CD4-positive, alpha-beta T cell treated with Interferon gamma for 1 hour (primary cell): ENCODE measurements at places on chromosomes 12 and 14.

GRCh38 chr12:124120739-124121138 is 147.7 kb downstream of the ZNF664 start:
- no peak for DNase-seq

- DNase-seq: no peak
Measured at GRCh38 chr14:20489093-20489994, 16.0 kb upstream of the RNASE10 start.

DNA sequence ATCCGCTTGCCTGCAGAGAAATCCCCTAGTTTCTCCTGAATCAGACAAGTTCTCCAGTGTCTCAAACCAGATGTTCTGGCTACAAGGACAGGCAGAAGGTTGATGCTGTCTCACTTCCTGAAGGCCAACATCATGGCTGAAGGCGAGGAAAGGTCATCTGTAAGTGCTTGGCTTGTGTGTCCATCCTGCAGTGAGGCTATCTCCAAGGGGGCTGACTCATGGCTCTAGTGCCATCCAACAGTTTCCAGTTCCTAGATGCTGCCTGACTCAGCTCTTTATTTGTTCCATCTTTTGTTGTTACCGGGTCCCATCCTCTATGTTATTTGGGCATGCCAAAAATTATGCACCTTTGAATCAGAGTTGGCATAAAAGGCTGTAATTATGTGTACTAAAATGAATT is 232.1 kb upstream of the TBX3 start:
- no peak for DNase-seq

DNA sequence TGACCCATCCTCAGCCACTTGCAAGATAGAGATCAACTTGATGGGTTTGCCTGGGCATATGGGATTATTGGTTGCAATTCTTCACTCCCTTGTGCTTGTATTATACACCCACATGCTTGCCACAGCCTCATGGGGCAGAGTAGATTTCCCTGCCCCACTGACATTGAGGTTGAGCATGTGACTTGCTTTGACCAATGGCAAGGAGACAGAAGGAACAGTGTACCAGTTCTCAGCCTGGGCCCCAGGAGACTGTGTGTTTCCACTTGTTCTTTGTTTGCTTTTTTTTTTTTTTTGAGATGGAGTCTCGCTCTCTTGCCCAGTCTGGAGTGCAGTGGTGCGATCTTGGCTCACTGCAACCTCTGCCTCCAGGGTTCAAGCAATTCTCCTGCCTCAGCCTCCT is 31.8 kb downstream of the CALM1 start:
- DNase-seq: no peak

GRCh38 chr12:43338848-43339526 is 213.0 kb downstream of the ADAMTS20 start:
- DNase-seq: no peak

DNA sequence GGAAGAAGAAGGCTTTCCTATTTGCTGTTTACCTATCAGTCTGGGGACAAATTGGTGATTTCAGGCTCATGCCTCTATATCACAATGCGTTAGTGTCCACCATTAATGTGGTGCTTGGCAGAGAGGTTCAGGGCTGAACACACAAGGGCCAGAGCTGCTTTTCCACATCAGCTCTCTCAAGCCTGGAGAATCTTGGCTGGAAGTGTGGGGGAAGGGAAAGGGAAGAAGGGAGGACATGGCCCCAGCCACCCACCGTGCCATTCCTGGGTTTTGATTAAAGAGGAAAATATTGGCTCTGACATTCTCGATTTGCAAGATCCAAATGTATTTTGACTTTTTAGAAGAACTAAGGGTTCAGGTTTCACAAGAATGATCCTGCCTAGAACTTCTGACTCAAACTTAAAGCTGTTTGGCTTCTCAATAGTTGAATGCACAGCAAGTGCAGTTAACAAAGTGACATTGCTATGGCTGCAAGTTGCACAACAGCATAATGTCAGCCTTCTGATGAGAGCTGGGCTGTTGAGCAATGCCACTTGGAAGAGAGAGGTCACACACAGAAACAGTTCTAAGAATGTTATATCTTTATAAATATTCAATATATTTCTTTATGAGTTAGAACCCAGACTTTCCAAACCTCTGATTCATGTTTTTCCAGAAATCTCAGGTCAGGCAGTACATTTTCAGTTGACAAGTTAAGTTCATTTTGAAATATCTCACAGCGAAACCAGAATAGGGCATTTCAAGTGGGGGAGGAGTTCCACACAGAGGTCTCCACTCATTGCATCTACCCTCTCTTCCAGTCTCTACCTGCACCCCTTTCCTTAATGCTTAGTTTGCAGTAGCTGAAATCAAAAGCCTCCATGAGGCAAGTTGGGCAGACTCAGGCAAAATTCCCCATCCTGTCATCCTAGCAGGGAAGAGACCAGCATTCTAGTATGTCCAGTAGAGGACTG is 25.3 kb downstream of the IGF1 start:
- no peak for DNase-seq

GRCh38 chr14:71652368-71652767 is 279.9 kb upstream of the RGS6 start:
- DNase-seq: no peak

DNA sequence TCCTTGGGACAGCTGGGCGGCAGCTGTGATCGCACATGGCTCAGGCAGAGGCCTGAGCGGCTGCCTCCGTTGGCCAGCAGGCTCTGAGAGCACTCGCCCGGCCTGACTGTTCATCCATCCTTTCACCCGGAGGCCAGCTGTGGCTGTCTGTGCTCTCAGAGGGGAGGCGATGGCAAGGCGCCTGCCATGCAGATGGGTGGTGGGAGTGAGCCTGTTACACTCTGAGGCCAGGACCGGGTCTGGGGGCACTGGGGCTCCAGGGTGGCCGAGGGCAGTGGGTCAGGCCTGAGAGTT is 292.3 kb downstream of the TMEM121 start:
- no peak for DNase-seq

GRCh38 chr14:105547741-105548169 is 21.4 kb downstream of the TMEM121 start:
- no peak for DNase-seq

DNA sequence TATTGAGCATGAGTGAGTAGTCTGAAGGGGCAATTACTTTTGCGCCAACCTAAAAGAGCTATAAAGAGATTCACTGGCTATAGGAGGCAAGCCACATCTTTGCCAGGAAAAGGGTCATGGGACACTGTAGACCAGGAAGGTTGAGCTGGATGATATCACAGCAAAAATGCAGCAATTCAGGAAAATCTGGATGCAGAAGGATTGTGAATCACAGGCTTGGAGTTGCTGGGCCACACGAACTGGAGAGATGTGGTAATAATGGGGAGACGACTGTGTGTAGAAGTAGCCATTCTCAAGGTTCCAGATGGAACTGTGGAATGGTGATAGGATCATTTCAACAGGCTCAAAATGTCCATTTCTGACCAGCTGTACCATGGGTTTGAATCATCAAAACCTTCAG is 151.4 kb upstream of the DAAM1 start:
- no peak for DNase-seq

GRCh38 chr12:127773520-127773919 is 493.4 kb upstream of the TMEM132C start:
- DNase-seq: no peak

DNA sequence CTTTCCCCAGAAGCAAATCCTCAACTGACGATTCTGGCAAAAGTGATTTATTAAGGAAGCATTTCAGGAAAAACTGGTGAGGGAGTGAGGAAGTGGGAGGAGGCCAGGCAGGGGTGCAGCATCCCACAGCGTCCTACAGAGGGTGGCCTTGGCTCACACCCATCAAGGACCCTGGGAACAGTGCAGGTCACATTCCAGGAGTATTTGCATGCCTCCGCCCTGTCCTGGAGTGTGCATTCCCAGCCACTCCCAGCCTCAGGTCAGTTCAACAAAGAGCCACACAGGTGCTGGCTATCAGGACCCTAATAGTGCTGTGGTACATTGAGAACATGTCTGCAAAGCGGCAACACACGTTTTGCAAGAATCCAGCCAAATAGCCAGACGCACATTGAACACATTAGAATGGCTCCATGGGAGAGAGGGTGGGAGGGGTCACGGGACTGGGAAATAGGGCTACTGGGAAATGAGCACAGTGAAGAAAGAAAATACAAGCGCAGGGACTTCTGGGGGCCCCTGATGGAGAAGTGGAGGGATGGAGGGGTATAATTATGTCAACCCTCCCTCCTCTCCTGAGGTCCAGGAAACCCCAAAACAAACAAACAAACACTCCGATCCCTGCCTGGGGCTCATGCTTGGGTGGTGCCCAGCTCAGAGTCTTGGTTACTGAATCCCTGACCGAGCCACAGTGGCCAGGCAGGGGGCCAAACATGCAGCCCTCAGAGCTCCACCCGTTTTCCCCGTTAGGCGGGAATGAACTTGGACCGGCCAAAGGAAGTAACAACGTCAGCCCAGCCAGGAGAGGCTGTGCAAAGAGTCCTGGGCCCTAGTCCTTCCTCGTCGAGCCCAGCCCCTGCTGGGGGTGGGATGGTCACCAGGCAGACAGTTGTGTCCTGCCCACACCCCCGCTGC is 36.5 kb downstream of the CMKLR1 start:
- no peak for DNase-seq

DNA sequence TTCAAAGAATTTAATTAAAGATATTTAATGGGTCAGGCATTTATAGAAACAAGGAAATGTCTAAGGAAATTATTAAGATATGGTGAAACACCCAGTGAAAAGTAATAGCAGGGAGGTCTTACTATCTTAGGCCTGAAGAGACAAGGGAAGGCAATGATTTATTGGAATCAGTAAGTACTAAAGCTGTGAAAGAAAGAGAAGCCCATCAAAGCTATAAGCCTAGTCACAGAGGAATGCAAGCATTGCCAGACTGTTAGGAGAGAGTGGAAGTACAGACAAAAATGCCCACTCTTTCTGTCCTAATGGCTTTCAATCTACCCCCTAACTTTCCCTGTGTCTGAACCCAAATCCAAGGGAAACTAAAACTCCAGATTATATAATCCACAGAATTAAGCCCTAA is 69.2 kb upstream of the PIK3C2G start:
- DNase-seq: no peak

- no peak for DNase-seq
Measured at GRCh38 chr12:115820656-115821055, 456.8 kb downstream of the MED13L start.

DNA sequence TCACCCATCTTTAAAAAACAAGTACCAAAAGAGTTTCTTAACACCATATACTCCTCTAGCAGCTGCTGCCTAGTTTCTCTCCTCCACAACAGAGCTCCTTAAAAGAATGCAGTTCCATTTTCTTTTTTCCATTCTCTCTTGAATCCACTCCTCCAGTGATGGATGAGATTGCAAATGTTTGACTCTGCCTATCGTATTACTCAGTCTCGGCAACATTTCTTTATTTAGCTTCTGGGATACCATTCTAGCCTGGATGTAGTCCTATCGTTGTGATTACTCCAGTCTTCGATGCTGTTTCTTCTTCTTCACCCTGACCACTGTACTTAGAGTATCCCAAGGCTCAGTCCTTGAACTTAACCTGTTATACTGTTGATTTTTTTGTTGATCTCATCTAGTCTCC is 30.8 kb downstream of the CAND1 start:
- DNase-seq: no peak

GRCh38 chr12:51589557-51590176 is 1.4 kb upstream of the SCN8A start:
- no peak for DNase-seq

GRCh38 chr12:46382408-46382963 is 9.9 kb upstream of the SLC38A2 start:
- DNase-seq: no peak

DNA sequence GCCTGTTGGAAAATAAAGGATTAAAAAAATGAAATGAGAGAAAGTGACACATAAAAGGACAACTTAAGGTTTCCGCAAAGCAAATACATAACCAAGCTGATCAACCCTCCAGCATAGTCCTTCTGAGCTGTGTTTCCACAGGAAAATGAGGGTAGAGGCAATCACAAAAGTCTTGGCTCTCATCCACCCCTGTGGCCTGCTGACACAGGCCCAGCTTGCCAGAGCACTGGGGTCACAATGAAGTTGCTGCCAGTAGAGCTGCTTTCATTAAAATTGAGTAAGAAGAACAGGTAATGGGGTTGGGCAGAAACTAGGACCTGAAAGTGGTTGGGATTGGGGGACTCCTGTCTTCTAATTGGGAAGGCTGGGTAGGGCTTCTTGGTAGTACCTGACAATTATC is 65.9 kb downstream of the RERG start:
- DNase-seq: no peak

- no peak for DNase-seq
Measured at GRCh38 chr14:76541594-76542219, 165.8 kb downstream of the ESRRB start.

- peak; percentile 87 for DNase-seq
Measured at GRCh38 chr12:31874961-31875608, 84.1 kb upstream of the RESF1 start.

DNA sequence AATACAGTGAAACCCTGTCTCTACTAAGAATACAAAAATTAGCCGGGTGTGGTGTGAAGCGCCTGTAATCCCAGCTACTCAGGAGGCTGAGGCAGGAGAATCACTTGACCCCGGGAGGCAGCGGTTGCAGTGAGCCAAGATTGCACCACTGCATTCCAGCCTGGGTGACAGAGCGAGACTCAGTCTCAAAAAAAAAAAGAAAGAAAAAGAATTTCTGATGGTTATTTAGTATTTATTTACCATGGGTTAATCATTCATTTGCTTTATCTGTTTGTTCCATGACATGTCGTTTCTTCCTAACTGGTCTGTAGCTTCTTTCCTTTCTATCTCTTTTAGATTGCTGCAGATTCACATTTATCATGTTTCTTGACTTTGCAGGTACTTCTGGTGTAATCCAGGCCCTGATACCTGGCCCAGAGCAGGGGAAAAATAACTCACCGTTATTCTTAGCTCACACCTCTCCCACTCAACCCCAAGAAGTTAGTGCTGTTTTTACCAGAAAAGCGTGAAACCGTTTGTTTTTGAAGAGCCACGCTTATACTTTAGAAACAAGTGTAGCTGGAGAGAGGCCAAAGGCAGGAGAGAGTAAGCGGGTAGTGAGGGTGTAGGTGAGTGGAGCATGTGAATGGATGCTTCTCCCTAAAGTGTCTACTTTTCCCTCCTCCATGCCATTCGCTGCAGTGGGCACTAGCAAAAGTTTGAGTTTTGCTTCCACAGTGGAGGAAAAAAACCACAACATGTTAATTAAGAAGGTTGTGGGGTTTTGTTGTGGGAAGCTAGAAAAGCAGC is 45.4 kb downstream of the SRGAP1 start:
- no peak for DNase-seq

DNA sequence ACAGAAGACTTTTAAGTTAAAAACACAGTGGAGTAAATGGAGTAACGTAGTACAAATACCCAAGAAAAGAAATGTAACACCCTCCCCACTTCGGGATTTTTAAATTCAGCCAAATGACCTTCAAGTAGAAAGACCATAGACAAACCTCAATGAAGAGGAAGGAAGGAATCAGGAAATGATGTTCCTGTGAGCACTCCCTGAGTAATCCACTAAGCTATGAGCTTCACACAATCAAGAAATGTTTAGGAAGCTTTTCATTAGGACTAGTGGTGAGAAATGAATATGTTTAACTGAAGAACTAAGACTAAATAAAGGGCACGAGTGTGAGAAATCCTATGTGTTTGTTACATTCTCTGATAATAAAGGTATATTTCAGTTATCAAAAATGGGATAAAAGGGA is 10.1 kb downstream of the TCL1A start:
- DNase-seq: no peak

- no peak for DNase-seq
Measured at GRCh38 chr14:34067587-34067986, 116.7 kb upstream of the EGLN3 start.
